Vagina (tissue), 2 donors: ENCODE measurements at places on chromosomes 11 and 22.
A peak's percentile ranks its signal among the peaks of the same experiment; 100 is the strongest.

- no peak for DNase-seq
Observed at GRCh38 chr11:19200410-19201201, 1.2 kb downstream of the CSRP3 start.

GRCh38 chr11:8086571-8086970 lies 5.6 kb downstream of the TUB start:
- DNase-seq = no peak

GRCh38 chr11:1889224-1889930 lies 2.3 kb downstream of the PRR33 start:
- DNase-seq = no peak

DNA sequence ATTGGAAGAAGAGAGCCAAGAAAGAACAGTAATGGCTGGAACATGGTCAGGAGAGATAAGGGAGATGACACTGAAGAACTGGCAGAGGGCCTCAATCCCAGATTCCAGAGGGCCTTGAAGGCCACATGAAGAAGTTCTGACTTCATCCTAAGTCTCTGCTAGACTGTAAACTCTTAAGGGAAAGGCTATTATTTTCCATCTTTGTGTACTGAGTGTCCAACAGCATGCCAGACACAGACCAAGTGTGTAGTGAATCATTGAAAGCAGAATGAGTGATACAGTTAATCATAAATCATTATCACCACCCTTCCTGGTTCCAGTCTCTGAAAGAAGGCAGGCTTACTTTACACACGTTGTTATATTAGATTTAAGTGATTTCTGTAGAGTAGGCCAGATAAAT lies 185.3 kb upstream of the C11orf87 start:
- DNase-seq = no peak

- DNase-seq = no peak
Observed at GRCh38 chr22:30217698-30218560, 28.6 kb downstream of the LIF start.

DNA sequence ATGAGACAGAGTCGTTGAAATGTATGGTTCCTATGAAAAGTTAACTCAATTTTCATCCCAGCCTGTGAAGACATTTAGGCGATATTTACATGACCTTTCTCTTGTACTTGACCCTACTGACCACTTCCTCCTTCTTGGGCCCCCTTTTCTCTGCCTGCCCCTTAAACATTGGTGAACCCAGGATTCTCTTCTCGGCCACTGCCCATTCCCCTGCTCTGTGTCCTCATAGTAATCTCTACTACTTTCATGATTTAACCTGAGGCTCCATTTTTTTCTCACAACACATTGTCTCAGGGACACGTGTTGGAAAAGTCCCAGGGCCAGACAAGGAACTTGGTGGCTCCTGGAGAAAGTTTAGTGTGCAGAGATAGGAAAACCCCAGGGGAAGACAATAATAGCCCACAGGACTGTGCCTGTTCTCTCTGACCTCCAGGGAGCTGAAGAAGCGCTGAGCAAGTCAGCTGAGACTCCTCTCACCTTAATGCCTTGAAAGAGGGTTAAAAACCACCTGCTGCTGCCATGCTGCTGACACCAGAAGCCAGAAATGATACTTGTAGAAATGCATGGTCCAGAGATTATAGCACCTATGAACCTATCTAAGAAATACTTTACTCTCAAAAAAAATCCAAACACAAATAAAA lies 42.5 kb upstream of the SPATA19 start:
- no peak for DNase-seq

DNA sequence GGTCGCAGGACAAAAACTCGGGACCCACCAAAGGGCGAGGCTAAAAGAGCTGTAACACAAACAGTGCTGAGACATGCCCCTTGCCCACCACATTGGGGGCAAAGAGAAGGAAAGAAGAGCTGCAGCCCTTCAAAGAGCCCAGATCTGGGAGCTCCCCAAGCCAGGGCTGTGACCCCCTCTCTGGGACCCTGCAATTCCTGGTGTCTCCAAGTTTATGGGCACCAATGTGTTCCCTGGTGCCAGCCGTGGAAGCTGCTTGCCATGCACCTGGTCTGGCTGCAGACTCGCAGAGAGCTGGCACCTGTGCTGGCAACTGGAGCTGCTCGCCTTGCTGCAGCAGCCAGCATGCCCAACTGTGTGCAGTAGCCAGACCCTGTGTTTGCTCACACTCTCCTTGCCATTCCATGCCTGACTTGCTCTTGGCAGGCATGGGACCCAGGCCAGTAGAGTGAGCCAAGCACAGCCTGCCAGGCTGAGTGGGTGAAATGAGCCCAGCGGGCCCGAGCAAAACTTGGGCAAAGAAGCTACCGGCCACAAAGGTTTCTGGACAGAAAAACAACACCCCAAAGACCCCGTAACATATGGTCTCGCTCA lies 16.0 kb downstream of the RRP8 start:
- no peak for DNase-seq

GRCh38 chr11:77590194-77590782 lies 535 bp downstream of the AQP11 start:
- no peak for DNase-seq

GRCh38 chr22:19723983-19724827 lies 866 bp downstream of the GP1BB start:
- no peak for DNase-seq

- no peak for DNase-seq
Observed at GRCh38 chr11:70756756-70757155, 358.4 kb downstream of the CTTN start.

- DNase-seq = no peak
Observed at GRCh38 chr22:24951942-24952836, at the start of gene KIAA1671. TSS of gene KIAA1671 (plus strand) at chr22:24952716. CDS start at chr22:25028000, 75,284 bp downstream.

DNA sequence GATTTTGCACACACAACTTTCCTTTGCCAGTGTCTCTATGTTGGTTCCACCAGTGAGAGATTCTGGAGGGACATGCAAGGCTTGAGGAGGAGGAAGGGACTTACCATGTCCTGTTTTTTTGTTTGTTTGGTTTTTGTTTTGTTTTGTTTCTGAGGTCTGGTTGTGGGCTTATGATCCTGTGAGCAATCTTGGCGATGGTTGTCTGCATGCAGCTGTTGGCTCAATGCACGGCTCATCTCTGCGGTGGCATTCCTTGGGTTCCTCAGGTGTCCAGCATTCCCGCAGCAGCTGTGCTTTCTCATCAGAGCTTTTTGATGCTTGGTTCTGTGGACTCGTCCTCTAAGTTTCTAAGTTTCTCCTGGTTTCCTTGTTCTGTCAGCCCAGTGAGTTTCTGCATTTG lies 4.8 kb upstream of the NNMT start:
- no peak for DNase-seq

DNA sequence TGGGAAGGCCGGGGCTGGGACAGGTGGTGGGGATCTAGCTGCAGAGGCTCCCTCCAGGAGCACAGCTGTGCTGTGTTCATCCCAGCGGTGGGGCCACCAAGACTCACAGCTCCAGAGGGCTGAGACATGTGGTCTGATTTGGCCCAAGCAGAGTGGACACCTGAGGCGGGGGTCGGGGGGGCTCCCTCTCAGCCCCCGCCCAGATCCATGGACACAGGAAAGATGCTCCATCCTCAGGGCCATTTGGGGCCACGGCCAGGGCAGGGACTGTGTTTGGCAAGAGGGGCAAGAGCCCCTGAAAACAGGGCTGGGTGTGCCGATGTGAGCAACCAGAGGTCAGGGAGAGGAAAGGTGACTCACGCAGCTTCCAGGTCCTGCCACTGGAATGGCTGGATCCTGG lies 219.4 kb downstream of the BRD1 start:
- no peak for DNase-seq

DNA sequence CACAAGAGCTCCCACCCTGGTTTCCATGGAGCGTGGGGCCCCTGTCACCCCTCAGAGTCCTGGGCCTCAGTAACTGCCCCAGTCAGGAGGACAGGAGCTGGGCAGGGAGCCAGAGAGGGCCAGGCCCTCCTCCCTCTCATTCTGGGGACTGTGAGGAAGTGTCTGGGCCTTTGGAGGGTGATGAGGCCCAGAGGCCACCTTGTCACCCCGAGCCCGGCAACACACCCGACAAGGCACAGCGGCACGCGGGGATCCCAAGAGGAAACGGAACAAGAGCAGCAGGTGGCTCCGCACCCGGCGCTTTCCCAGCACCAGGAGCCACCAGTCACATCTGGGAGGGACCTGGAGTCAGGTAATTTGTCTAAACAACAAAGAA lies 72.1 kb downstream of the CELSR1 start:
- DNase-seq = no peak

- peak; percentile 49 for DNase-seq
Observed at GRCh38 chr11:79269611-79270307, 171.1 kb downstream of the TENM4 start.

DNA sequence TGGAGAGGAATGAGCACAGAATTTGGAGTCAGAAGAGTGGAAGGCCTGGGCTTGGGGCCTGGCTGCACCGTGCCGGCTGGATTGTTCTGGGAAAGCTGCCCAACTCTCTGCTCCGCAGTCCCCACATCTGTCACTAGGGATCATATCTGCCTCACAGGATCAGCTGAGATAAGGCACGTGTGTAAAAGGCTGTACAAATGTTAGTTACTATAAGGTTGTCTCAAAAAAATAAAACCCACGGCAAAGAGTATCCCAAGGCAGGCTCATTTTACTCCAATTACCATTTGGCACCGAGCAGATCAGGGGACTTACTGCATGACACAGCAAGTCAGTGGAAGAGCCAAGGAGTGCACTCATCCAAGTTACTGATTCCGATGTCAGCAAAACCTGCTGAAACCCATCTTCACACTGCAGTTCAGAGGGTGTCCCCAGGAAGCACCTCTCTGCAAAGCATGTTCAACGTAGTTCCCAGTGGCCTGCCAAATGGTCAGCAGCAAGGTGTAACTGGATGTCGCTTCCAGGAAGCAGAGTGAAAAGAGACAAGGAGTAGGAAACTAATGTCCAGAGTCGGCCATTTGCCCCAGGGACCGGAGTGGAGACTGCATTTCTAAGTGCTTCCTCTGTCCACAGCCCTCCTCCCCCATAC lies 18.1 kb upstream of the MRTFA start:
- no peak for DNase-seq

DNA sequence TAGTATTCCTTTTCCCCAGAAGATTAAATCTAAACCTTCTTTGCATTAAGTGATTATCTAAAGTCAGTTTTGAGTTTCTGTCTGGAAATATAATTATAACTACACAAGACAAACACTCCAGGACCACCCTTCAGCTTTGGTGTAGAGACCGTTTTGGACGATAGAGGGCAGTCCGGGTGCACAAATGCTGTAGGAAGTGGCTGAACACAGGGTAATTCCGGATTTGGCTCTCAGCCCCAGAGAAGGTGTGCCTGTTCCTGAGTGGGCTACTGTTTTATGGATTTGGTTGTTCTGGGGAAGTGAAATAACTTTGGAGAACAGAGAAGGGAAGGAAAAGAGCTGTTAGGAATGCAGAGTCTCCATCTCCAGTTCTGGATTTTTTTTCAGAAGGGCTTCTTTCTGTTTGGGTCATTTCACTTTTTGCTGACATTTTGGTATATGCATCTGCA lies 14.8 kb downstream of the EXT2 start:
- DNase-seq = no peak
